ENCODE measurements at places on chromosomes 2 and 18. TPM values are rescaled to one million over a fixed set of nuclear protein-coding genes. Genes with fewer than 3 reads are reported as not detected.

Gene CD8A
- 1.1 TPM for polyA plus RNA-seq

Gene PCGF1
- 20.9 TPM for polyA plus RNA-seq

Gene SRD5A2
- not detected for polyA plus RNA-seq

Gene GPC1
- polyA plus RNA-seq: 118 TPM

Gene PCARE
- 1.1 TPM for polyA plus RNA-seq

Gene NYAP2
- not detected for polyA plus RNA-seq

Gene C1QL2
- not detected for polyA plus RNA-seq

Gene PLA2R1
- polyA plus RNA-seq: 1.8 TPM

Gene SPATA3
- not detected for polyA plus RNA-seq

Gene SLC9A4
- polyA plus RNA-seq: not detected

Gene RBM43
- 2.2 TPM for polyA plus RNA-seq

Gene ANKRD23
- polyA plus RNA-seq: 27.0 TPM

Gene CFAP221
- 0.63 TPM for polyA plus RNA-seq

Gene TXNDC2
- not detected for polyA plus RNA-seq

DNA sequence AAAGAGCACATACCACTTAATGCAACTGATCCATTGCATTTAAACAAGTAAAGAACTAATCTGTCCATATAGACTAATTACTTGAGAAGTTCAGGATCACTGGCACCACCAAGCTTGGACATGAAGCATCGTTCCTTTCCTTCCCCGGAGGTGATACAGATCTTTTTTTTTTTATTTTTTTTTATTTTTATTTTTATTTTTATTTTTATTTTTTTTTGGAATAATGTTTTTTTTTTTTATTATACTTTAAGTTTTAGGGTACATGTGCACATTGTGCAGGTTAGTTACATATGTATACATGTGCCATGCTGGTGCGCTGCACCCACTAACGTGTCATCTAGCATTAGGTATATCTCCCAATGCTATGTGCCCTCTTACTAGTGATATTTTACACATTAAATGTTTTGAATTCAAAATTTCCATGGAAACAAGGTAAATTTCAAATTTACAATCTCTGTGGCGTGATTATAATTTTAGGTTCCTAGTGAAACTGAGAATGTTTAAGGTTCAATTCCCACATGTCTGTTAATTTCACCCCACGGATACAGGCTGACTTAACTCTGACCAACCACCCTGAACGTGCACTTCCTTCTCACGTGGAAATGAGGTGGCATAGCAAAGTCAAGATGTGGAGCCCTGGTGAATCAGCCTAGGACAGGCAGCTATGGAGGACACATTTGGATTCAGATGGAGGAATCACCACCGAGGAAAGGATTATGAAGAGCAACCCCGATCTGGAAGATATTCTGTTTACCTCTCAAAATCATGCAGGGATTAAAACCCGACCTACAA is 101.6 kb upstream of the THOC1 start:
- no peak for DNase-seq

DNA sequence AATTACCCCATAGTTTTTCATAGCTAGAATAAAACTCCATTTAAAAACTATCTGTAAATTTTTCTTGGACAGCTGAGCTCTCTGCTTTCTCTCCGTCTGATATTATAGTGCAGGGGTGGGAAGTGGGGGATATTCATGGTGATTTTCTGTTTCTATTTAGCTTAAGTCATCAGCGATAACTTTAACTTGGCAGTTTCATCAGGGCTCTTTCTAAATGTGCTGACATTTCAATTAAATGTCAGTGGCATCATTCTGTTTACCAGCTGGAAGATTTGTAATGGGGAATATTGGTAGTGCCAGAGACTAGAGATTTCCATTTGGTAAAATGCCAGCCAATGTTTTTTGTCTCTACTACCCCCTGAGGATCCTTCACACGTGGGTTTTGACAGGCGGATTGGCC is 53.5 kb upstream of the CAPN13 start:
- no peak for DNase-seq

- DNase-seq: no peak
Measured at GRCh38 chr2:235609746-235610145, 115.9 kb downstream of the AGAP1 start.

- no peak for DNase-seq
Measured at GRCh38 chr18:44801781-44802180, 121.1 kb downstream of the SETBP1 start.

- DNase-seq: no peak
Measured at GRCh38 chr18:69763002-69763401, 184.7 kb downstream of the CD226 start.

DNA sequence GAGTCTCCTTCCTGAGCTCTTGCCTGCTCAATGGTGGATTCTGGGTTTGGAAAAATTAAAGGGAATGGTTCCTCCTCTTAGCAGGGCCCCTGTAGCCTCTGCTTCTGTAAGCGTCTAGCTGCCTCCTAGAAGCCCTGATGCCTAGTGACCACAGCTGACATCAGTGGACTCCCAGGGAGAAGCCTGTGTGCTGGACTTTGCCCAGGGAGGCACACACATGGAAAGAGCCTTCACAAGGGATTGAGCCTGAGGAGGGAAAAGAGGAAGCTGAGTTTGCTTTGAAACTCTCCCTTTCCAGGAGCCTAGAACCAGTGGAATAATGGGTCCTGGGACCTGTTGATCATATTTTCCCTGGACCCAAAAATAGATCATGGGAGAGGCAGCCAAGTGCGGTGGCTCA is 1.4 kb upstream of the CFAP65 start:
- DNase-seq: no peak

DNA sequence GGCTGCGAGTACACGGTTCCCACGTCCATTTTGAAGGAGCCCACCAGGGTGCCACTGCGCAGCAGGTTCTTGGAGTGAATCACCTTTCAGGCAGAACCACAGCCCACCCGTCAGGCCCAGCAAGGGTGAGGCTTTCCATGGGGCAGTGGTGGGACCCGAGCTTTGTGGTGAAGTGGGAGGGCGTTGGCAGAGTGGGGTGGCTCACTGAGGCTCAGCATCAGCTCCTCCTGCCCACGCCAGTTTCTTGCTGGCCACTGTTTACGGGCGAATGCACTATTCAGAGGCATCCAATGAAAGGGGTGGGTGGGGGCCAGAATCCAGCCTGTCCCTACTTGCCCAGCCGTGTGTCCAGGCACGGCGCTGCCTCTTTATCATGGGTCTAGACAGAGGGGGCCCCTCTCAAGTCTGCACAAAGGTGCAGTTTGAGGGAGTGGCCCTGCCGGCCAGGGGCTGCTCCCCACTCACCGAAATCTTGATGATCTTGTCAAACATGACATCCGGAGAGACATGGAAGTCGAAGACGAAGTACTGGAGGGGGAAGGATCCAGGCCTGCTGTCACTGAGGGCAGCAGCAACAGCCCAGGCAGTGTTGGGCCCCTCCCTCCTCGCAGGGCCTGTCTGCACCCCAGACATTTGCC is 11.4 kb upstream of the OTOF start:
- no peak for DNase-seq

DNA sequence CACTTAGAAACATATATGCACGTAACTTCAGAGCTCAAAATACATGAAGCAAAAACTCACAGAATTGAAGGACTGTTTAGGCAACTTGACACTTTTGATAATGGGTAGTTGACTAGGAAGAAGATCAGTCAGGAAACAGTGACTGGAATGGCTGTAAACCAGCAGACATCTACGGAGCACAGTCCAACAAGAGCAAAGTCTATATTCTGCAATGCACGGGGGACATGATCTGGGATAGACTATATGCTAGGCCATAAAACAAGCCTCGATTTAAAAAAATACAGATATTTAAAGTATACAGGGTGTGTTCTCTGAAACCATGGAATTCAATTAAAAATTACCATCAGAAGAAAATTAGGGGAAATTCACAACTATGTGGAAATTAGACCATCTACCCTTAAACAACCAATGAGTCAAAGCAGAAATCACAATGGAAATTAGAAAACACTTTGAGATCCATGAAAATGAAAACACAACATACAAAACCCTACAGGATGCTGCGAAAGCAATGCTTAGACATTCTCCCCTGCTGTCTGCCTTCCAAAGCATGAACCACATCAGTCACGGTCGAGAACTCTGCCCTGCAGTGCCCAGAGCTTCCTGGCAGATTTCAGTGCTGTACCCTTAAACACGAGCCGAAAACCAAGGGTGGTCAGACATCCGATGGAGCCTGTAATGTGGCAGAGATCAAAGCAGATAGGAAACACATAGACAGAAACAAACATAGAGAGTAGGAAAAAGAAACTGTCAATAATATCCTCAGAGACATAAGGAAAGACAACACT is 651.9 kb upstream of the HS6ST1 start:
- DNase-seq: no peak

DNA sequence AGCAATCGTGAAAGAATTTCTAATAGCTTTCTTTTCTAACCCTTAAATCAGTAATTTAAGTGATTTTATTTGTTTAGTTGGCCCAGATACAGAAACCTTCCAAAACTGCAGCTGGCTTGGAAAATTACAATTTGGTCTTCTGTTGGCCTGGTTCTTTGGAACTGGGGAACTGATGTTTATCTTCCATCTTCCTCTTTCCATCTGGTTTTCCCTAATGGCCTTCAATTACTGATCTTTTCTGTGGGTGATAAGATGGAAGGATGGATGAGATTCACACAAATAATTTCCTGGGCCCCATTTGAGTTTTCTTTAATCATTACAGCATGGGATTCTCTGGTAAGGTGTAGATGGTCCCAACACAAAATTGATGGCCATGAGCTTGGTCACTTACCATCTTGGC is 106.5 kb upstream of the CHRNA1 start:
- no peak for DNase-seq

- DNase-seq: no peak
Measured at GRCh38 chr2:179031731-179032408, 18.1 kb downstream of the CCDC141 start.

- DNase-seq: peak; percentile 79
Measured at GRCh38 chr2:84881581-84882413, 913 bp upstream of the TRABD2A start.

DNA sequence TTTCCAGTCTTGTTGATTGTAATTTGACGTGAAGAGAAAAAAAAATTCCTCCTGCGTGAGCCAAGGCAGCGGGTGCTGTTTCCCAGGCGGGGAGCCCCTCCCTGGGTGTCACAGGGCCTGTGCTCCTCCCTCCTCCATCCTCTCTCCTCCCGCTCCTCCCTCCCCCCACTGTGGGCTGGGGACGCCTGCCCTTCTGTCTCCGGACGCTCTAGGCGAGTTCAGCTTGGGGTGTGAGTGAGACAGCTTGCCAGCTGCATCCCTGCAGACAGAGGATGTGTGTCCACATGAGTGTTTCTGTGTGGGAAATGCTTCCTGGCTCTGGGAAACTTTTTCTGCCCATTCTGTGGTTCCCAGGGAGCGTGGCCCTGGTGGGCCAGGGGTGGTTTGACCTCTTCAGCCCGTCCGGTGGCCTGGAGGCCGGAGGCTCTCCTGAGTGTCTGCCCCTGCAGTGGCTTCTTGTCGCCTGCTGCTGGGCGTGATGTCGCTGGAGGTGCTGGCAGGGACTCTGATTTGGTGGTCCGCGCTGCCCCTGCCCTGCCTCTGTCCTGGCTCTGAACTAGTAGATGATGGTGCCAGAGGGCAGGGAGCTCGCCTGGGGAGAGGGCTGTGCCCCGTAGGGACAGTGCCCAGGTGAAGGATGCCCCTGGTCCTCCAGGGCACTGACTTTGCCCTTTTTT is 96.4 kb downstream of the USP40 start:
- DNase-seq: peak; percentile 90

DNA sequence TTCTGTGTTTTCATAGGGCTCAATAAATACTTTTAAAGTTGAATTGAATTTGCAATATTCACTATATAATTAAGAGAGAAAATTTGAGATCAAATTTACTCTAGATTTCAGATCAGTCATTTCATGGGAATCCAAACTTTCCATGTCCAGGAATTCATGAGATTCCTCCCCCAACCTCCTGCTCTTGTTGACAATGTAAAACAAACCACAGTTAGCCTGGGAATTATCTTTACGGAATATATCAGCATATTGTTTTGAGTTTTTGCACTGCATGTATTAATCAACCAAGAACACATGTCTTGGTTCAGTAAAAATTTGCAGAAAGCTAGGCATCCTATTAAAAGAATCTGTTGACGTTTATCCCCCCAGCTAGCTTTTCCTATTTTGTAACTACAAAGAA is 42.3 kb downstream of the CYP1B1 start:
- no peak for DNase-seq

DNA sequence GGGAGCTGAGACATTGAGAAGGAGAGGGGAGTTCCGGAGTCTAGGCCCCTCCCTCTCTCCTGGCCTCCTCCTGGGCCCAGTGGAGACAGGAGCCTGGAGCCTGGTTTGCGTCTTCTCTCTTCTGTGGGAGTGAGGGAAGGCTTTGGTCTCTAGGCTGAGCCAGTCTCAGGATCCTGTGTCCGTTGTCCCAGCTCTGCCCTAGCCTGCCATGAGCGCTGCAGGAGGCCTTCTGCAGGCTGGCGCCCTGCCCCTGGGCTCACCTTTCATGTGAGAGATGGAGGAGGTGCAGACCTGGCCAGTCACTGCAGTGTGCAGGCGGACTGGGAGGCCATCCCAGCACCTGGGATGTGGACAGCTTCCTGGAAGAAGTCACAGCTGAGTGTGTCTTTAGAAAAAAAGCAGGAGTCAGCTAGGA is 8.7 kb downstream of the IMPA2 start:
- DNase-seq: no peak

DNA sequence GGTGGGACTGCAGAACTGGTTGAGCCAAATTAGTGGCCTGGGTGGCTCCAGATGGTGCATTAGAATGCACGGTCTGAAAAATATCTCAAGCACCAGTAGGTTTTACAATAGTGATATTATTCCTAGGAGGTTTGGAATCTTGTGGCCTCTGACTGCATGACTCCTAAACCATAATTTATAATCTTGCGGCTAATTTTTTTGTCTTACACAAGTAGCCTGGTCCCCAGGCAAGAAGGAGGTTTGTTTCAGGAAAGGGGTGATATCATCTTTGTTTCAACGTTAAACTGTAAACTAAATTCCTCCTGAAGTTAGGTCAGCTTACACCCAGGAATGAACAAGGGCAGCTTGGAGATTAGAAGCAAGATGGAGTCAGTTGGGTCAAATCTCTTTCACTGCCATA is 98.9 kb upstream of the ARL4C start:
- DNase-seq: no peak

DNA sequence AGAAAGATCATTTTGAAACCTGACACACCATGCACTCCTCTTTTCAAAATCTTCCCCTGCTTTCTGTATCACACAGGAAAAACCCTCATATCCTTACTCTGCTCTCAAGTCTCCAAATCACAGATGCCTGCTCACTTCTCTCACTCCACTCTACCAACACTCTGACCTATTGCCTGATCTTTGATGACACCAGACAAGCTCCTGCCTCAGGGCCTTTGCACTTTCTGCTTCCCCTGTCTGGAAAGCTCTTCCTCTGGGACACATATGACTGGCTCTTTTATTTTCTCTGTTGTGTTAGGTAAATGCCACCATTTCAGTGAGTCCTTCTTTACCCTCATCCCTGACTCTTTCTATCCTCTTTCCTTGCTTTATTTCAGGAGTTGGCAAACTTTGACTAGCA is 1300.7 kb upstream of the ZEB2 start:
- no peak for DNase-seq

- DNase-seq: peak; percentile 81
Measured at GRCh38 chr2:229520691-229521096, 193.7 kb downstream of the DNER start.

- no peak for DNase-seq
Measured at GRCh38 chr2:162013514-162014475, 60.2 kb downstream of the DPP4 start.

GRCh38 chr2:126863336-126864015 is 35.2 kb upstream of the TEX51 start:
- no peak for DNase-seq

Data from right cardiac atrium (tissue), 5 donors.